ENCODE measurements at places on chromosomes 16 and 17.

DNA sequence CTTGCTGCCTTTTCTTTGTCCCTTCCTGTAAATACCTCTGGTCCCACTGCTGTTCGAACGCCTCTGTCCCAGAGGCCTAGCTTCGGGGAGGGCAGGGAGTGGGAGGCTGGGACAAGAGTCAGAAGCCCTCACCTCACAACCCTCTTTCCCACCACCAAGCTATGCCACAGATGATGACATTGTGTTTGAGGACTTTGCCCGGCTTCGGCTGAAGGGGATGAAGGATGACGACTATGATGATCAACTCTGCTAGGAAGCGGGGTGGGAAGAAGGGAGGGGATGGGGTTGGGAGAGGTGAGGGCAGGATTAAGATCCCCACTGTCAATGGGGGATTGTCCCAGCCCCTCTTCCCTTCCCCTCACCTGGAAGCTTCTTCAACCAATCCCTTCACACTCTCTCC, 10.4 kb downstream of the ARRB2 start:
- no peak for DNase-seq

- DNase-seq = peak; percentile 59
These were observed 77.8 kb downstream of the MYH10 start for GRCh38 chr17:8552577-8553320.

DNA sequence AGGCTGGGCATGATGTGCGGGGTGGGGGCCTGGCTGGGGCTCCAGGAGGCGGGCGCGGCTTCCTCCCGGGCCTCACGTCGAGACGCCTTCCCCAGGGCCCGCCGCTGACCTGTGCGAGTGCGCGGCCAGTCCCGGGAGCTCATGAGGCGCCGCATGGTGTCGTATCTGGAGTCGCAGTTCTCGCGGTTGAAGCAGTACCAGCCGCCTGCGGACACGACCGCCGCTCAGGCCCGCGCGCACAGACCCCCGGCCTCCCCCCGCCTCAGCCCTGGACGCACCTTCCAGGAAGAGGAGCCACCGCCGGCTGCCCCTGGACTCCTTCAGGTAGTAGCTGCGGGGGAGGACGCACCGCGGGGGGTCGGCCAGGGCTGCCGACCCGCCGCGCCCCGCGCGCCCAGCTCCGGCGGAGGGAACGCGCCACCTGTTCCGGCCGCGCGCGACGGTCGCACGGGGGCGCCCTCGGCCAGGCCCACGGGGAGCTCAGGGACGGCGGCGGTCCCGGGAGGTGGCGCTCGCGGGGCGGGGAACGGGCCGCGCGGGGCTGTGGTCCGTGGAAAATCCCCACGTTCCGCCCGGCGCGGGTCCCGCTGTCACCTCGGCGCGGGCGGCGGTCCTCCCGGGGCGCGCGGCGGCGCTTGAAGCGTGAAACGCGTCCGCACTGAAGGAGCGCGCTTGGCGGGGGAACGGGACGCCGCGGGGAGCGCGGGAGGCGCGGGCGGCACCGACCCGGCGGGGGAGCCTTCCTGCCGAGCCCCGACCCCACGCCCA, 1.4 kb downstream of the NOTUM start:
- DNase-seq = peak; percentile 48

DNA sequence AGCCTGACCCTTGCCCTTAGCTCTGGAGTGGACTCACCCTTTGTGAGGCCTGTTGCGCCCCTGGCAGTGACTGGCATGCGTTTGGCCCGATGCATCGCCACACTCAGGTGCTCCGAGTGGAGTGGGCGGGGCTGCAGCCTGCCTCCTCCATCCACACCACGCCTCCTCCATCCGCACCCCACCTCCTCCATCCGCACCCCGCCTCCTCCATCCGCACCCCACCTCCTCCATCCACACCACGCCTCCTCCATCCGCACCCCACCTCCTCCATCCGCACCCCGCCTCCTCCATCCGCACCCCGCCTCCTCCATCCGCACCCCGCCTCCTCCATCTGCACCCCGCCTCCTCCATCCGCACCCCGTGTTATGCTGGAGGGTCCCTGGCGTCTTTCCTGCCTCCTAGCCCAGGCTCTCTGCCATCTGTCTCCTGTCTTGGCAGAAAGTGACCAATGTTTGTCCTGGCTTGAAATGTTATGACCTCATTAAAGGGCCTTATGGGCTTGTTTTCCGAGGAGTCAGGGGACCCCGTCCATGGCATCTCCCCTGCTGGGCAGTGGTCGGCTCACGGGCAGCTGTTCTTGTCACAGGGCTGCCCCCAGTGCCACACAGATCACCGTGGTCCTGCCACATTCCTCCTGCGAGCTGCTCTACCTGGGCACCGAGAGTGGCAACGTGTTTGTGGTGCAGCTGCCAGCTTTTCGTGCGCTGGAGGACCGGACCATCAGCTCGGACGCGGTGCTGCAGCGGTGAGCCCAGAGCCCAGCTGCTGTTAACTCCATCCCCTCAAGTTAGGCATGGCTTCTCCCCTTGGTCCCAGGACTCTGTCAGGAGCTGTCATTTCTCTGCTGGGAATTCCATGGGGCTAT, 28.7 kb upstream of the MYO15B start:
- no peak for DNase-seq

GRCh38 chr16:58027916-58028455, 2.4 kb downstream of the MMP15 start:
- DNase-seq = no peak

DNA sequence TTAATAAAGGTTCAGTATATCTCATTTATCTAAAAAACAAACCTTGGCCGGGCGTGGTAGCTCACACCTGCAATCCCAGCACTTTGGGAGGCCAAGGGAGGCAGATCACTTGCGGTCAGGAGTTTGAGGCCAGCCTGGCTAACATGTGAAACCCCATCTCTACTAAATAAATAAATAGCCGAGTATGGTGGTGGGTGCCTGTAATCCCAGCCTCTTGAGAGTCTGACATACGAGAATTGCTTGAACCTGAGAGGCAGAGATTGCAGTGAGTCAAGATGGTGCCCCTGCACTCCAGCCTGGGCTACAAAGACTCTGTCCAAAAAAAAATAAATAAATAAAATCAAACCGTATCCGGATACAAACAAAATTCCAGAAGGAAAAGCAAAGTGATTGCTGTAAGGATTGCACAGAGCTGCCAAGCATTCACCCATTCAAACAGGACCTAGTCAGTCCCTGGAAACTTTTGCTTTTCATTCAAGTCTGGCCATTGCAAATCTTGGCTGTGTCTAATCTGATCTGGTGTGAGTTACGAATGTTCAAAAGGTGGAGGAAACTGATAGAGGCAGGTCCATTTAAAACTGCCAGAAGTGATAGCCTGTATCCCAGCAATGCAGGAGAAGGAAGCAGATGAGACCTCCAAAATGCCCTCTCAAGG, 102.5 kb upstream of the CLEC3A start:
- DNase-seq = no peak

DNA sequence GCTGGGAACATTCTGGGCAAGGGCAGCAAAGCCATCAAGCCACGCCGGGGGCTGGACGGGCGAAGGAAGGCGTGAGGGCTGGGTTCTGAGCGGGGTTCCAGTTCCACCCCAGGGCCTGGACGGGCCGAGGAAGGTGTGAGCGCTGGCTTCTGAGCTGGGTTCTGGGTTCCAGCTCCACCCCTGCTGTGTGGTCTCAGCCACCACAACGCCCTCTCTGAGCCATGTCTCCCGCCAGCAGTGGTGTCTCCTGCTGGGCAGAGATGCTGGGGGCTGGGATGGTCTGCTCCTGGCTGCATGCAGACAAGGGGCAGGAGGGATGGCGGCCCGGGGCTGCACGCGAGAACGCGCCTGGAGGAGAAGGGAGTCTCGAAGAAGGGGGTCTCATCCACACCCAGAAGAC, 3.9 kb upstream of the CPNE7 start:
- DNase-seq = no peak
